ENCODE measurements at places on chromosomes 16 and 17. TPM values are rescaled to one million over a fixed set of nuclear protein-coding genes. Genes with fewer than 3 reads are reported as not detected.

Gene G6PC1
- not detected for total RNA-seq

Gene AMFR
- total RNA-seq, result 101 TPM

Gene CMTM2
- total RNA-seq, result not detected

Gene HBA2
- not detected for total RNA-seq

Gene SLC16A13
- total RNA-seq, result 5.2 TPM

Gene MMP28
- total RNA-seq, result 0.07 TPM

Gene ETV4
- 25.1 TPM for total RNA-seq
